ENCODE measurements at places on chromosomes 4 and X.

DNA sequence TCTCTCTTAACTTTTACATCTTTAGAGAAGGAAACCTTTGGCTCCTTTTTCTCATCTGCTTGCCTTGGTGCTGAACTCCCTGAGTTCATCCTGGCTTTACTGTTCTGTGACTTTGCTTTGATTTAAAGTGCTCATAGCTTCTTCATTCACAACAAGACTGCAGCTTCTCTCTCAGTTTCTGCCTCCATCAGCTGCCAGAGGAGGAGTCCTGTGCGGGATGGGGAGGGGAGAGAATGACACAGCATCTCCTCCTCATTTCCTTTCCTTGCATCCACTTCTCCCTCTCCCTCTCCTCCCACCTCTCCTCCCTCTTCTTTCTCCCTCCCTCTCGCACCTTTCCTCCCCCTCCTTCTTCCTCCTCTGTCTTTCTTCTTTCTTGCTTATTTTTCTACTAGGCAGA, 42.0 kb downstream of the CBLL2 start:
- DNase-seq = no peak

DNA sequence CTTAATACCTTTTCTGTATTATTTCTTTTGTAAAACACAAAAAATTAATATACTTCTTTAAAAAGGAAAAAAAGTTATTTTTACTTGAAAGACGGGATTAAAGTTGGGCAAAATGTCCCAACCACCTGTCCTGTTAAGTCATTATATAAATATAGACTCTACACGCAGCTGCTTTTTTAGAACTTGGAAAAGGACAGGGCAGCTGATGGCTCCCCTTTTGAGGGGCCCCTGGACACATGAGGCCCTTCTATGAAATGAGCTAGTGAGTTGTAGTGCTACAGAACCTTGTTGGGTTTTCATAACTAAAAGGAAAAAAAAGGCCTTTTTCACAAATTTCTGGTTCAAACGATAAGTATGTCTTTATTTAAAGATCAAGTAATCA, 600 bp upstream of the BEX2 start:
- no peak for DNase-seq

DNA sequence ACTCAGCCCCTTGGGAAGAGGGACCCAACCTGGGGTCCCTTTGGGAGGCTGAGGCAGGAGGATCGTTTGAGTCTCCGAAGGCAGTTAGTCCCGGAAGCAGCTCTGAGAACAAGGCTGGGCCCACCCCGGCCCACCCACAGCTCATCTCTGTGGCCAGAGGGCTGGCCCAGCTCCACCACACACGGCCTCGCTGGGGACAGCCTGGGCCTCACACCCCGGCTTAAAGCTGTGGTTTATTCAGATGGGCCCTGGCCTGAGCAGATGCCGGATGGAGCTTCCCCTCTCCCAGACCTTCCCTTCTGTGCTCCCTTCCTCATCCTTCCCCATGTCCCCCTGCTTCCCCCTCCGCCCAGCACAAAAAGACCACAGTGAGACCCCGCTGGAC, 54.4 kb downstream of the FAM53A start:
- DNase-seq = no peak

GRCh38 chr4:37421614-37422013, 177.1 kb downstream of the NWD2 start:
- DNase-seq = no peak

DNA sequence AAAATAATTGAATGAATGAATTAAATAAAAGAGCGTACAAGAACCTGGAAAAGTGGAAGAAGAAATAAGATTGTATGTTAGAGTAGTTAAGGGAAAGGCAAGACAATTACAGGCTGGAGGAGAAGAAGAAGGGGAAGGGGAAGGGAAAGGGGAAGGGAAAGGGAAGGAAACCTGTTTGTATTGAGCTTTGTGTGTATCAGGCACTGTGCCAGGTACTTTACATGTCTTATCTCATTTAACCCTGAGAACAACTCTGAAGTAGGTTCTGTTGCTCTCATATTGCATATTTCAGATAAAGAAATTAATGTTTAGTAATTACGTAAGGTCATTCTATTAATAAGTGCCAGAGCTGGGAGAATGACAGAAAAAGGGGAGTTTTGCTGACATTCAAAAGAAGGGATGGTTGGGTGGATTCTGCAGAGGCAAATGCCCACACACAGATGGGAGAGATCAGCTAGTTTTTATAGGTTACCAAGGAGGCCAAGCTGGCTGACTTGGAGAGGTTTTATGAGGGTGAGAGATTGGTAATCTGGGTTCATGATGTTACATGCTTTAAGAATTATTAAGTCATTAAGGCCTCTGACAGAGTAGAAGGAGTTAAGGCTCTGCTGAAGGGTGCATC, 92.3 kb upstream of the LCORL start:
- no peak for DNase-seq

- DNase-seq = no peak
Measured at GRCh38 chr4:19381068-19381467, 870.6 kb upstream of the SLIT2 start.

DNA sequence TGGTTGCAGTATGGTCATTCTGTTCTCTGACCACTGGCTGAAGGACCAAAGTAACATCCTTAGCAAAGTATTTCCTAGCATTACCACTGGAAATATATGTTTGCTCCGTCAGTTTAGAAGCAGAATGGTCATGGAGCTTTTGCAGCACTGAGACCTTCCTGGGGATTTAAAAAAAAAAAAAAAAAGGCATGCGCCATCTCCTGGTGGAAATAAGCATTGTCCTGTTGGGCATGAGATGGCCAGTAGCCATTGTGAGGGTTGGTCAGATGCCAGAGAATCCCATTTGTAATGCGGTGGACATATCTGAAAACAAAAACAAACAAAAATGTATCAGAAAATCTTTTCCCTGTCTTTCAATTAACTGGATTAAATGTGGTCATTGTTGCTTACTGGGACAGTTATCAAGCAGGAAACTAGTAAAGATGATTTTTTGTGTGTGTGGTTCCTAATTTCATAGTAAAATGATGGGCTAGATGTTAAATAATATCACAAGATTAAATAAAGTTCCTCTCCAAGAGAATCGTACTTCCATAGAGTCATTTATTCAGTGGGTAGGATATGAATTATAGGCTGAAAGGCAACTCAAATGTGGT, 139.6 kb downstream of the SOWAHB start:
- peak; percentile 51 for DNase-seq

GRCh38 chr4:124278477-124278876, 434.1 kb downstream of the ANKRD50 start:
- no peak for DNase-seq

- DNase-seq = no peak
Measured at GRCh38 chrX:49991758-49992157, 69.4 kb downstream of the CLCN5 start.
